ENCODE measurements at places on chromosomes 2 and 18. TPM values are rescaled to one million over a fixed set of nuclear protein-coding genes. Genes with fewer than 3 reads are reported as not detected.

ANKRD30BL gene
- total RNA-seq, result not detected

EFEMP1 gene
- 80.7 TPM for total RNA-seq

LINC00305 gene
- not detected for total RNA-seq

COL4A4 gene
- total RNA-seq, result 9.6 TPM

CFC1 gene
- total RNA-seq, result not detected

PRKAG3 gene
- total RNA-seq, result not detected

NPHP1 gene
- 9.7 TPM for total RNA-seq

ST3GAL5 gene
- 18.1 TPM for total RNA-seq

AGXT gene
- total RNA-seq, result not detected

GPR35 gene
- 1.9 TPM for total RNA-seq

TFPI gene
- 57.3 TPM for total RNA-seq

UGT1A5 gene
- not detected for total RNA-seq

EPB41L3 gene
- total RNA-seq, result 32.0 TPM

ABCB11 gene
- 0.06 TPM for total RNA-seq

ALPP gene
- total RNA-seq, result not detected

PUM2 gene
- 113 TPM for total RNA-seq

FAM136A gene
- 19.4 TPM for total RNA-seq

TRIM43 gene
- not detected for total RNA-seq

VIL1 gene
- 0.86 TPM for total RNA-seq

ANKRD29 gene
- 9.6 TPM for total RNA-seq

RPRM gene
- 3.3 TPM for total RNA-seq

LBH gene
- 1,007 TPM for total RNA-seq

DYNAP gene
- not detected for total RNA-seq

CRYBA2 gene
- not detected for total RNA-seq

IL36RN gene
- not detected for total RNA-seq

POU3F3 gene
- total RNA-seq, result 0.11 TPM

NDUFB3 gene
- 36.0 TPM for total RNA-seq

CROCC2 gene
- not detected for total RNA-seq

SPEG gene
- 219 TPM for total RNA-seq

LAMA1 gene
- 0.69 TPM for total RNA-seq

SFTPB gene
- total RNA-seq, result 119 TPM

CD8B gene
- total RNA-seq, result 4.3 TPM

KIF5C gene
- 3.3 TPM for total RNA-seq

ITGB6 gene
- 0.17 TPM for total RNA-seq

PRKD3 gene
- 34.3 TPM for total RNA-seq

ZNF532 gene
- total RNA-seq, result 65.9 TPM

C18orf54 gene
- 0.99 TPM for total RNA-seq

LRP1B gene
- total RNA-seq, result 0.63 TPM

TUBA4B gene
- total RNA-seq, result not detected

MYOM1 gene
- total RNA-seq, result 17.2 TPM

C2orf72 gene
- total RNA-seq, result not detected

TFCP2L1 gene
- 0.42 TPM for total RNA-seq

MAPRE3 gene
- total RNA-seq, result 15.8 TPM

PLEKHB2 gene
- total RNA-seq, result 52.9 TPM

EML6 gene
- 4.6 TPM for total RNA-seq

CD28 gene
- 2.2 TPM for total RNA-seq

SALL3 gene
- total RNA-seq, result not detected

SDC1 gene
- 0.52 TPM for total RNA-seq

GALR1 gene
- total RNA-seq, result 0.33 TPM

COL6A3 gene
- total RNA-seq, result 178 TPM

DTNA gene
- total RNA-seq, result 264 TPM

EVA1A gene
- total RNA-seq, result 0.69 TPM

ALPI gene
- 0.17 TPM for total RNA-seq

SCYGR4 gene
- total RNA-seq, result not detected

CCDC150 gene
- 1.7 TPM for total RNA-seq

RAB27B gene
- total RNA-seq, result 2.5 TPM

CHRND gene
- not detected for total RNA-seq

MSH2 gene
- total RNA-seq, result 5.6 TPM
